ENCODE measurements at places on chromosomes 13 and 19. TPM values are rescaled to one million over a fixed set of nuclear protein-coding genes. Genes with fewer than 3 reads are reported as not detected.

- DNase-seq, result peak; percentile 76
Observed at GRCh38 chr13:77698201-77699058, 943 bp downstream of the SLAIN1 start.

DNA sequence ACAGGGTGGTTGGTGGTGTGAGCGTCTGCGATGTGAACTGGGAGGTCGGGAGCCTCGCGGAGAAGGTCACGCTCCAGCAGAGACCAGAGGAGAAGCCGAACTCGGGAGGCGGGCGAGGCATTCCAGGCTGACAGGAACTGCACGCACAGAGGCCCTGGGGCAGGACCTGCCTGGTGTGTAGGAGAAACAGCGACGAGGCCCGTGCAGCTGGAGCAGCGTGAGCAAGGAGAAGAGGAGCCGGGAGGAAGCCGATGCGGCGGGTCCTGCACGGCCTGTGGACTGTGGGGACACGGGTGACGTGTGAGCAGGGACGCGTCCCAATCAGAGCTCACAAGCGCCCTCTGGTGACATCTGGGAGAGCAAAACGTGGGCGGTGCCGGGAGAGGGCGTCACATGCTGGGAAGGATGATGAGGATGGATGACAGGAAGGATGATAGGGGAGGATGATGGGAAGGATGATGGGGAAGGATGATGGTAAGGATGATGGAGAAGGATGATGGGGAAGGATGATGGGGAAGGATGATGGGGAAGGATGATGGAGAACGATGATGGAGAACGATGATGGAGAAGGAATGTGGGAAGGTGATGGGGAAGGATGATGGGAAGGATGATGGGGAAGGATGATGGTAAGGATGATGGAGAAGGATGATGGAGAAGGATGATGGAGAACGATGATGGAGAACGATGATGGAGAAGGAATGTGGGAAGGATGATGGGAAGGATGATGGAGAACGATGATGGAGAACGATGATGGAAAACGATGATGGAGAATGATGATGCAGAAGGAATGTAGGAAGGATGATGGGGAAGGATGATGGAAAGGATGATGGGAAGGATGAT, 16.1 kb upstream of the MADCAM1 start:
- peak; percentile 96 for DNase-seq

GRCh38 chr13:46389457-46390451, 2.7 kb upstream of the RUBCNL start:
- DNase-seq, result no peak

FCAR gene
- total RNA-seq, result 2.0 TPM

DNA sequence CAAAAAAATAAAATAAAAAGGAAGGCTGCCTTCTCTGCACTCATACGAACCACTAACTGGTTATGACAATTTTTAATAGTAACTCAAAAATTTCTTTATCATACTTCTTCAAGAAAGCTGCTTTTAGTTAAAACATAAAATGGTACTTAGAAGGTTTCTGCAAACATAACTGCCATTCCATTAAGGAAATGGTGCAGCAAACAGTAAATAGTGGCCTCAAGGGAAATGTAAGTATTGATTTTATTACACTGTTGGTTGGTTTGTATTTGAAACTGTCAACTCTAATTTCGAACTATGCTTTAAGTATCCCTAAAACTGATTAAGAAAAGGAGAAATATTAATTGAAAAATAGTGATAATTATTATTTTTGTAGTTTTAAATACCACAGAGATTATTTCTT, 278.0 kb downstream of the DACH1 start:
- DNase-seq, result no peak

DNA sequence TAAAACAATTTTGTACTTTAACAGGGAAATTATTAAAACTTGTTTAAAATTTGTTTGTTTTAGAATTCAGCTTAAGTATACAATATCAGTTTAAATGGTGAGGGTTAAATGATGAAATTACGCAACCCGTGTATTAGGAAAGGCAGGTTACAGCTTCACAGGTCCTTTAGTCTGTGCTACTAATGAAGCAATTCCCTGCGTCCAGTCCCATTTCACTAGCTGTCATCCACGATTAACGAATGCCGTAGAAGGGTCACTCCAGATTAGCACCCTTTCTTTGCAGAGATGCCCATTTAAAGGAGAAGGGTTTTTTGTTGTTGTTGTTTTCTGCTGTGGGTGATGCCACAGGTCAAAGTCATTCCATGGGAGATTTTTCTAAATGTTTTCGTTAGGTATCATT, 457.6 kb upstream of the SLC10A2 start:
- DNase-seq, result no peak

GRCh38 chr19:2867025-2867991, at the start of gene ZNF556:
ZNF556 (plus strand) TSS chr19:2867335; CDS start chr19:2867422, 87 bp downstream.
- no peak for DNase-seq

DNA sequence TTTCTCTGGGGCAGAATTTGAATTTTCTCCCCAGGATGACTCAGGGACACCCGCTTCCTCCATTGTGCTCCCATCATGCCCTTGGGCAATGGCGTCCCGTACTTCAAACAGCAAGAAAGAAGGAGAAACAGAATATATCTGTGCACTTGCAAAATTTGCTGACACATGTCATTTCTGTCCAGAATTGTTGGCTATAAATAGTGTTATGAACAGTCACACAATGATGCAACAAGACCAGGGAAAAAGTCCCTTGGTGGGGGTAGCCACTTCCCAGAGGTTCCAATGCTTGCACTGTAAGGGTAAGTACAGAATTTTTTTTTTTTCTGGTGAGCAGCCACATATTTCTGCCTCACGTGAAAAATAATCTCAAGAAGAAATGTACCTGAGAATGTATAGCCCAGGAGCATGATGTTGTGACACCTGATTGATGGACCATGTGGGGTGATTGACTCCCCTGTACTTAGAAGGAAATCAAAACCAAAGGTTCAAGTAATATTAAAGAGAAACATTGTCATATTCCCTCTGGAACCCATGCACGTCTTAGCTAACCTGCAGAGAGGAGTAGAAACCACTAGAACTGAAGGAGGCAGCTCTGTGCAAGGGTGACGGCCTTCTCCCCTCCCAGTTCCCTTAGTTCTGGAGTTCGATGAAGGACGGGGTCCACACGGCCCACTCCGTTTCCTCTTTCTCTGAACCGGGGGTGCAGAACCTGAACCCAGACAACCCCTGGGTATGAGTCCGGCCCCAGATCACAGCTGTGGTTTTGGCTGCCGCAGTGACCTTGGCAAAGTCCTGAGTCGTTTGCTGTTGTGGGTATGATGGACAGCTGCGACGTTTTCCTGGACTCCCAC, 9.3 kb upstream of the LAIR1 start:
- DNase-seq, result no peak

TNNI3 gene
- not detected for total RNA-seq

EPSTI1 gene
- 10.4 TPM for total RNA-seq

FXYD5 gene
- total RNA-seq, result 67.9 TPM

GRCh38 chr19:7333198-7334118, 15.3 kb upstream of the ARHGEF18 start:
- peak; percentile 83 for DNase-seq

SLC17A7 gene
- 2.8 TPM for total RNA-seq

GRCh38 chr19:39704181-39705044, at the start of gene LGALS14:
LGALS14 (plus strand) TSS chr19:39704481; CDS start chr19:39704529, 48 bp downstream.
- no peak for DNase-seq

- DNase-seq, result peak; percentile 86
Observed at GRCh38 chr13:28753208-28753892, 34.6 kb upstream of the SLC46A3 start.

GRCh38 chr19:726993-727956, 18.5 kb downstream of the PALM start:
- DNase-seq, result no peak

- DNase-seq, result no peak
Observed at GRCh38 chr13:24683838-24684599, 3.8 kb downstream of the ATP12A start.

GIPR gene
- not detected for total RNA-seq

CFD gene
- total RNA-seq, result 122 TPM

GRCh38 chr19:46860846-46861690, at the start of gene ARHGAP35:
ARHGAP35 (plus strand) TSS chr19:46860997; CDS start chr19:46918676, 57,679 bp downstream.
- peak; percentile 86 for DNase-seq

R3HDM4 gene
- total RNA-seq, result 36.2 TPM

- peak; percentile 93 for DNase-seq
Observed at GRCh38 chr13:50222569-50223332, 207.5 kb downstream of the KCNRG start.

DNA sequence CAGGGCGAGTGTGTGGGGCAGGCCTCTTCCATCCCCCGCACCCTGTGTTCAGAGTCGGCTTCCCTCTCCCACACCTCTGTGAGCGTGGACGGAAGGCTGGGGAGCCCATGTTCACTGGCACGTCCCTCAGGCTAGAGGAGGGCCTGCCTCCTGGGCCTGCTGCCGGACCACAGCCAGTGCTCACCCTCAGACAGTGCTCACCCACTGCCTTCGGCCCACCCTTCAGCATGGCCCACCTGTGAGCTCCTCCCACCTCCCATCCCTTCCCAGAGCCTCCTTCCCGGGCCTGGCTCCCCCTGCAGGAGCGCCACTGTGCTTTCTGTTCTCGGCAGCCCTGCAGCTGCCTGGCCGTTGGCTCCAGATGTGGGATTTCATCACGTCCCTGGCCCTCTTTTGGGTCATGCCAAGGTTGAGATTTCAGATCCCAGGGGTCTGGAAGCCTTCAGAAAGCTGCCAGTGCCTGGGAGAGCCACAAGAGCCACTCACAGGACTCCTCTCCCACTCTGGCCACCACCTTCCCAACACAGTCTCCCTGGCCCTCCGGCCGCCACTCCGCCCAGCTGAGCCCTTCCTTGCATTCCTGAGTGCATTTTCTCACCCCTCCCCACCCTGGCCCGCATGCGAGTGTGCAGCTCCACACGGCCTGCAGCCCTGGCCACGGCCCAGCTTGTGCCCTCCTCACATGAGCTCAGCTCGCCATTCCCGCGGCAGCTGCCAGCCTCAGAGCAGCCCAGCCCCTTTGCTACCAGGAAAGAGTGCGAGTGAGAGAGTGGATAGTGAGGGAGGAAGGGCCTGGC, 25.3 kb downstream of the CAPN12 start:
- no peak for DNase-seq

DNA sequence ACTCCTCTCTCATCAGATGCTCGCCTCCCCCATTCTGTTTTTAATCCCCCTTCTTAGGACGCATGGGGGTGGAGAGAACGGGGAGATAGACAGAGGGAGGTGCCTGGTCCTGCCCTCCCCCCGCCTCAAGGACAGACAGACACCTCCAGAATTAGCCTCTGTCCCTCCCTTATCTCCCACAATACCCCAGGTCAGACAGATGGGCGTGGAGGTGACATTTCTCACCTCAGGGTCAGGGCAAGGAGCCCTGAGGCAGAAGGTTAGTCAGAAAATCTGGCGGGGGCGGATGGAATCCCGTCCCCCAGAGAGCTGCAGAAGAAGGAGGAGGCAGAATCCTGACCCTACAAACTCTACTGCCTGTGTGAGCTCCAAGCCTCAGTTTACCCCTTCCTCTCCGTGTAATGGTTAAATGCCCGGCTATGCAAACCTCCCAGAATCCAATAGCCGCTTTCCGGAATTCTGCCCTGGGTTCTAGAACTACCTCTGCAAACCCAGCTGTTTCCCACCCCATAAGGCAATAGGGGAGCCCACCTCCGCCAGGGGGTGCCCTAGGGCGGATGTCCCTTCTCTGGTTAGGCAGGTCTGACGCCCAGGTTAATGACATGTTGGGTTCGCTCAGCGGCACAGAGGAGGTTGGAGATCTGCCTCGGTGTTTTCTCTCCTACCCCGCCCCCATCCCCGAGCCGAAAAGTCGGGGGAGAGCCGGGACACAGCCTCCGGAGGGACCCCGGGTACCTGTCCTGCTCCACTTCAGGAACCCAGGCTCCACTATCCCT, 900 bp downstream of the PPP1R13L start:
- DNase-seq, result no peak

GRCh38 chr13:22161871-22162270, 491.0 kb downstream of the FGF9 start:
- DNase-seq, result no peak

DNA sequence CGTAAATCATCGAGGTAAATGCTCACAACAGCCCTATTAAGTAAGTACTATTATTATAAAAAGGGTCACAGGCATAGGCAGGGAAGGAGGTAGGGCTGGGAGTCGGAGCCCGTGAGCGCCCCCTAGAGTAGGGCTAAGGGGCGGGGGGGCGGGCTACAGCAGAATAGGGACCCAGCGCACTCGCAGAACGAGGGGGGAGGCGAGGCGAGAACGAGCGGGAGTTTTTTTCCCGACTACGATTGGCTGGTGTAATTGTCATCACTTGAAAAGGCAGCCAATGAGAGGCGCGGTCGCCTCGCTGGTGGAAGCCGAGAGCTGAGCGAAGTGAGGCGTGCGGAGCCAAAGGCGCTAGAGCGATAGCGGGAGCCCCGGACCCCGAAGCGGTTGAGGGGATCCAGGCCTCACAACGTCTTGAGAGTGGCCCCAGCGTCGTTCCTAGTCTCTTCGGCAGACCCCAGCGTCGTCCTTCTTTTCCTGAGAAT, 24.2 kb downstream of the KEAP1 start:
- DNase-seq, result peak; percentile 96

- peak; percentile 87 for DNase-seq
Observed at GRCh38 chr19:48962029-48962848, 2.9 kb upstream of the FTL start.

DNA sequence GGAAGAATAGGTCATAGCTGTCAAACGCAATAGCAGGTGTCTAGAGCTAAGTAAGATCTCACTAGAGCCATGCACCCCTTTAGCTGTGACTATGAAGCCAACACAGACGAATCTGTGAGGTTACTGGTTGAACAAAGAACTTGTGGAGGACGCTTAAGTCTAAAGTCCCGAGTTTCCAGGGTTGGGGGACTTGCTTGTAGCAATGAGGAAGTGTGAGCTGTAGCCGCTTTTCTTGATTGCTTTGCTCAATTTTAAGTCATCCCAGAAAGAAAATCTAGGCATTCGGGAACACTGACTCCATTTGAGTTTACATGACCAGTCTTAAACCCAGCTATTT, 1.6 kb downstream of the GPC5 start:
- no peak for DNase-seq

- DNase-seq, result no peak
Observed at GRCh38 chr19:4541114-4541805, 1.4 kb upstream of the LRG1 start.

TRIP10 gene
- total RNA-seq, result 92.6 TPM

DNA sequence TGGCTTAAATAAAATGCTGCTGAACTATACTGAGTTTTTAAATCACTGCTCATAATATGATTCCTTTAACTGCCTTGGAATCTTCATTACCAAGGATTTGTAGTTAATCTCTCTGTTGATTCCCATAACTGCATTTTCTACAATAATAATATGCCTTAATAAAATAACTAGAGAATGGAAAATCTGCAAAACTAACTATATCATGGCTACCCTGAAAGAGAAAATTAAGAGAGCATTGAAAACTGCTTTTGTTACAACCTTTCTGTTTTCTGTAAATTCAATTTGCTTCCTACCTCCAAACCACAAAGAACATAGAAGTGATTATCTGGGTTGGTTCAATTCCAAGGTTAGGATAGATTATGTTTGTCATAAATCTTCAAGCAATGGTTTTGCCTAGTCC, 202.8 kb upstream of the ATXN8OS start:
- no peak for DNase-seq

GRCh38 chr19:46211201-46211881, 18.2 kb upstream of the IGFL1 start:
- no peak for DNase-seq

GRCh38 chr13:24221007-24221406, 60.5 kb downstream of the SPATA13 start:
- no peak for DNase-seq

- no peak for DNase-seq
Observed at GRCh38 chr13:42333613-42334328, 61.8 kb downstream of the AKAP11 start.

Measured in posterior vena cava (tissue), 2 donors.